ENCODE measurements at places on chromosomes 7 and 10.

GRCh38 chr7:774161-775109, 47.4 kb upstream of the PRKAR1B start:
- DNase-seq = peak; percentile 41

GRCh38 chr10:9342885-9343570, 1288.5 kb downstream of the GATA3 start:
- DNase-seq = no peak

DNA sequence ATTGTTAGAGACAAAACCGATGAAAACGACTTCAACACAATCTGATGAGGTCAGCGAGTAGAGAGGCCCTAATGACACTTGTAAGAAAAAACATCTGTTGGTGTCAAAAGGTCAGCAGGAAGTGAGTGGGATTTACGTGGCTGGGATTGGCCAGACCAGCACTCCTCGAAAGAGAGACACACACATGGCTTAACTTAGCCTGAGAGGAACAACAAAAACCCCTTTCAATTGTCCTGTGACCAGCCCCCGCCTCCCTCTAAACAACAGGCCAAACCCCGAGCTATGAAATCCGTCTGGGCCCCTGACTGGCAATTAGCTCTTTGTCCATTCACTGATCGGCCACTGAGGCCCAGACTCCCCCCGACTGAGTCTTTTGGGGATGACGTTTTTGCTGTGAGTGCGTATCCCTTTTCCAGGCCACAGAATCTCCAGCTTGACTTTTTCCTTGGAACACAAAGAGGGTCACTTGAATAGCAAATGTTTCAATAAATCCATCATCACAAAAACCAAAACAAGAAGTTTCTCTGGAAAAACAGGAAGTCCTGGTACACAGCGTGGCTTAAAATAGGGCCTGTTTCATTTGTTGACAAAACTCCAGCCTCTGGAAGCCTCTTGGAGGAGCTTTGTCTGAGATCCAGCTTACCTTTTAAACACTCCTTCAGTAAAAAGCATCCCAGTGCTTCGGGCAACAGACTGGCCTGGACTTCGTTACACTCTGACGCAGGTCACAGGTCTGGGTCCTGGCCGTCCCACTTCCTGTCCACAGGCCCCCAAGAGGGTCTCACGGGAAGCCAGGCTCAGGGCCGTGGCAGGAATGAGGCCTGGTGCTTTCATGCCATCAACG, 103.0 kb downstream of the CTBP2 start:
- DNase-seq = peak; percentile 55

- no peak for DNase-seq
Measured at GRCh38 chr10:23190872-23191763, 994 bp upstream of the PTF1A start.

DNA sequence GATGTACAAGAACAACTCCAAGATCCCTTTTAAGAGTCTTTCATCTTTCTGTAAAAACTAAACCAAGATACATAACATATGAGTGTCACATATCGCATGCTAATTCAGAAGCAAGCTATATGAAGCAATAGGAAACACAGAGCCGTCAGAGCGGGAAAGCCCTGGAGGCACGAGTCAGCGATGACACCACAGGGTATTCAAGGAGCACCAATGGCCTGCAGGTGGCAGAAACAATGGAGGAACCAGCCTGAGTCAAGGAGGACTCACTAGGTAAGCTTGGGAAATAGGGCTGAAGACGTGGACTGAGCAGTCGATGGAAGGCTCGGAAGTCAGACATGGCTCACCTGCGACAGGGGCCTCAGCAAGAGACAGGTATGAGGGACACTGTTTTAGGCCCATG, 214.4 kb downstream of the FAM107B start:
- no peak for DNase-seq

DNA sequence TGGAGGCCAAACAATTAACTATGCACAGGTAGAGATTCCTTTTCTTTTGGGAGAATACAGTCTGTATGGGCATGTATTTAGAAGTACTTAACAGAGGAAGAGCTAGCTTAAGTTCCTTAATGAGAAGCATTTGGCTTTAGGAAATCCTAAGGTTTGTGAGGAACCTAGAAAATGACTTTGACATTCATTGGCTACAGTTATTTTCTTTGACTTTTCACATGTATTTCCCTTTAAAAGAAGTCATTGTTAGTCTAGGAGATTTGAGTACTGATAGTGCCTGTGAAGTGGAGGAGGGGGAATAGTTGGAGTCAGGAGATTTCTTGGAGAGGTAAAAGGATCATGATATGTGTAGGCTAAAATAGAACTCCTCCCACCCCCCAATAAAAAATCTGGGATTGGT, 3.6 kb downstream of the HELLS start:
- DNase-seq = no peak

DNA sequence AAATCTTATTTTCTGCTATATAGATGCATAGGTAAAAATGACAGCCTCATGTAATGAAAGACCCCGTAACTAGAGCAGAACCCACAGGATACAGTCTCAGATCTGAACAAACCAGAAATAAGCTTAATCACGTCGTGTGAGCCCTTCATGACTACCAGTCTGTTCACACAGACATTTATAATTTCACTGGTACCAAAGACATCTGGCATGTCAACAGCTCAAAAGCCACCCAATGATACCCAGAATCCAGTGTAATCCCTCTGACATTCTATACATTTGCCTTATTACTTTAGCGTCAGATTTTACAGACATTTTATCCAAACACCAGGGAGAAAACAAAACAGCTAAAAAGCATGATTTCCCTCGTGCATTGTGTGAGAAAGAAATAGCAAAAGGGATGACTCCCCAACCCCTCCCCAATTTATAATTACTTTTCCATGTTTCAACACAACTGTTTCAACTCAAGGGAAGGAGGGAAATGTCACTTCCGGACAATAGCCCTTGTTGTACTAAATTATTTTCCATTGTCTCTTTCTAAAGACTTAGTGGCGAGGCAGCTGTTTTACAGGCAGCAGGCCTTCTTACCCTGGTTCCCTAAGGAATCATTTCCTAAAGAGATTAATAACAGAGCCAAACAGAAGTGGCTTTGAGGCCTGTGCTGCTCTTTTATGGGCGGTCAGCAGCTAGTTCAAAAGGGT, 33.2 kb downstream of the DOCK4 start:
- no peak for DNase-seq

DNA sequence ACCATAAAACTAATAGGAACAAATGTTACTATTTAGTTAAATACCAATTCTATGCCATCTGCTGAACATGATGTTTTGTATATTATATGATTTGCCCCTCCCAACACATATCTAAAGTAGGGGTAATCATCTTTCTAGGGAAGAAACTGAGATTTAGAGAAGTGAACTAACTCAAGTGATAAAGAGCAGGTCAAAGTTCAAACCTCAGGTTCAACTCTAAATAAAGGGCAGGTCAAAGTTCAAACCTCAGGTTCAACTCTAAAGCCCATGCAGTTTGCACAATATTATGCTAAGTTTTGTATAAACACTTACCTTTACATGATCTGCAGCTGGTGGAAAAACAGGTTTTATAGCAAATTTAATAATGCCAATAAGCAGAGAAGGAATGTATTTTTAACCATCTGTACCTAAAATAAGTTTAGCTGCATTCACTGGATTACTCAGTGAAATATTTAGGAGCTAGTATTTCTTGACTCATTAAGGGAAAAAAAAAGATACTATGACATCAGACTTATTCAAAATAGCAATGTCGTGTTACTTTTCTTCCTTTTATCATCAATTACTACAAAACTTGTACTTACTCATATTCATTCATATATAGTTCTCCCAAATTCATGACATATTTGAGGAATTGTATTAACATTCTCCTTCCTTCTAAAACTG, 1194.3 kb upstream of the CELF2 start:
- DNase-seq = no peak

DNA sequence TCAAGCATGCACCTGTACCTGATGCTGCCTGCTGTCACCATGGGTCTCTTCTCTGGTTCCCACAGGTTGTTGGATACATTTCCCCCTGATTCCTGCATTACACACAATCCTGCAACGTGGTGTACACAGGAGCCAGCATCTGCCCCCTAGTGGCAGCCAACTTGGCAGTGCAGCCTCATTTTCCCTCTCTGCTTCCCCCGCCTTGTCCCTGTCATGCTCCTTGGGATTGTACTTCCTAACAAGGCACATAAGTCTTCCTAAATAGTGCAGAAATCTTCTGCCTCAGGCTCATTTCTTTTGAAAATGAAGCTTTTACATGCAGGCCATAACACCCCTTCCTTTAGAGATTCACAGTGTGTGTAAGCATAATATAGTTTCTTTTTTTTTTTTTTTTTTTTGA, 387.5 kb downstream of the CCSER2 start:
- DNase-seq = no peak

DNA sequence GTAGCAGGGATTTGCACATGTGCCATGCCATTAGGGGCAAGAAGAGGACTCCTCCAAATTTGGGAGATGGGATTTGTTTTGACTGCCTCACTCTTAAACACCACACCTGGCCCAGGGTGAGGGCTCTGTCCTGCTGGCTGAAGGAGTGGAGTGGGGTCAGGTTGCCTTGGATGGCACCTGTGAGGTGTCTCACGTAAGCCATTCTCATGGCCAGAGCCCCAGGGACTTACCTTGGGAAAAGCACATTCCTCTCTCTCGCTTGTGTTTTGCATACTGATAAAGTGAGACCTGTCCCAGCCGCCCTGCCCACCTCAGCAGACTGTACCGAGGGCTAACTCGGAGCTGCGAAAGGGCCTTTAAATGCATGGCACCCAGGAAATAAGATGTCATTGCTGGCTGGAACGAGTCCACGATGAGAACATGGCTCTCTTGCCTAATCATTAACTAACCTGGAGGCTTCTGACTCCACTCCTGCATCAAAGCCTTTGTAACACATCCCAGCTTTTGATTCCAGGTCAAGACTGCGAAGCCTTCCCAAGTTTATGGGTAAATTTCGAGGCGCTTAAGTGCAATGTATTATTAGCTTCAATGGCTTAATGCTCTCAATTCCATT, 184.0 kb upstream of the RNF32 start:
- DNase-seq = no peak

DNA sequence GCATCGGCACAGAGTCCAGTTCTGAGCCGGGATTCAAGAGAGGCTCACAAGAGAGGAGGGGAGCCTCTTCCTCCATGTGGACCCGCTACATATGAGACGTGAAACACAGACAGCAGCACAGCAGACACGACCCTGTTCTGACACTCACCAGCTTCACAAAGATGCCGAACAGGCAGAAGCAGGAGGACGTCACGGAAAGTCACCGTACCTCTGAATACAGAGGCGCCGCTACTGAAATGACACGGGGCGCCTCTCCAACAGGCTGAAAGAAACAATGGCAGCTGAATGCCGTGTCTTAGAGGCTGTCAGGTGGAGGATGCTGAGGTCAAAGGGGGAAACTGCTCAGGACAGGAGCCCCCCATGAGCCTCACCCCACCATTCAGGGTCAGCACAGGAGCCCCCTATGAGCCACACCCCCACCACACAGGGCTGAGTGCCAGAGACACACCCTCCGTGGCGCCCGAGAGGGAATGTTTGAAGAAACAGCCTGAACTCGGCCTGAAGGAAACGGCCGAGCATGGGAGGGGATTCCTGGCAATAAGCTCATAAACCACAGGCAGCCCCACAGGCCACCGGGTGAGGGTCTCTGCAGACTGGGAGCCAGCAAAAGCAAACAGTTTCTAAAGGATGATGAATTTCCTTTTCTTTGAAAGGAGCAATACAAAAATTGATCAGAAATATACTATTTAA, 510.3 kb downstream of the PTPRN2 start:
- DNase-seq = no peak

DNA sequence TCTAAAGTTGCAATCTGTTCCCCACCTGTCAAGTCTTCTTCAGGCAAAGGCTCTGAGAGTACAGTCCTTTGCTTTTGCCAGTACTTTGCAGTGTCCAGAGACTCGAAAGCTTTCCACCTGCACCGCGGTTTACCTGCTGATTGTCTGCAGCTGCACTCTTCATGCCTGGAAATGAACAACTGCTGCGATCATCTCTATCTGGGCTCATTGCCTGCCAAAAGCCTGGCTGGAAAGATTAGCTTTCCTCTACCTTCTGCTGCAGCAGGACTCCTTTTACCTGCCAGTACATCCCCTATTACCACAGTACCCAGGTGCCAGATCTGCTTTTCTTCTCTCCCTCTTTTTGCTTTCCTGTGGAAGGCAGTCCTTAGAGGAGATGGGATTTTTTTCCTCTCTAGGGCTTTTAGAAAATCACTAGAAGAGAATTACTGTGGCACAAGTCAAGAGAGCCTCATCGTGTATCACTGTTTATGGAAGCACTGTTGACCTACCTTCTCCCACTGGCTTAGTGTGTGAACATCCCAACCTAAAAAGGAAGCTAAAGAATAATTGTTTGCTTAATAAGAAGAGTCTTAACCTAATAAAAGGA, 2.2 kb downstream of the STRIP2 start:
- DNase-seq = no peak

DNA sequence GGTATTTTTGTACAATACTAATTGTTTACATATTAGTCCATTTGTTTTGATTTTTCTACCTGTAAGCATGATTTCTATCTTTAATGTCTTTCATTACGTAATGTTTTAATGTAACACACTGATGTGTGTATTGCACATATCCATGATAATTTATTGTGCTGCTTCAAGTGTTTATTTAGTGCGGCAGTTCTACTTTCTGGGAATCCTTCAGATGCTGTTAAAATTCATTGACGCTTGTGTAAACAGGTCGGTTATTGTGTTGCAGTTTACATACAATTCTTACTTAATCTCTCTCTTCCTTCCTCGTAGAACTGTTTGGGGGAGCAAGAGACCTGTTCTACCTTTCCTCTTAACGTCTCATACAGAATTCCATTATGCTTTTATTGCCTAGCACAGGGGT, 6.9 kb downstream of the TMEM60 start:
- DNase-seq = no peak

- no peak for DNase-seq
Measured at GRCh38 chr7:134535272-134535918, 8.0 kb downstream of the AKR1B10 start.

GRCh38 chr10:124030061-124030460, 63.3 kb downstream of the CHST15 start:
- no peak for DNase-seq

DNA sequence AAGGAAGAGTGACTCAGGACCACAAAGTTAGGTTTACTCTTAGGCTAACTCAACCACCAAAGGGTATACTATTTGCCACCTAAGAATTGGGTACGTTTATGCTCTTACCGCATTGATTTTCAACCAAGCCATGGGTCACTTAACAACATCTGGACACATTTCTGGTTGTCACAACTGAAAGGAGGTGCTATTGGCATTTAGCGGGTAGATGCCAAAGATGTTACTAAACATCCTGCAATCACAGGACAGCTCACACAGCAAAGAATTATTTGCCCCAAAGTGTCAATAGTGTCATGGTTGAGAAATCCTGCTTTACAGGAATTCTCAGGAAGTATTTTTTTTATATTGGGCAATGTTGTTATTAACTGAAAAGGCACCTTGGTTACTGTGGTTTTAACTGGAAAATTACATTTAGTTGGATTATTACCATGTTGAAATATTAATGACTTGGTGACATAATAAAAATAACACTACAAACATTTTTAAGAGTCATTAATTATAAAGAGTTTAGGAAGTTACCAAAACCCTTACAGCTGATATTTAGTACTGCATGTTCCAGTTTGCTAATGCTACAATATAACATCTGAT, 185.0 kb upstream of the TMEM196 start:
- DNase-seq = no peak

Measured in tibial nerve (tissue), 4 donors.